Hepatocyte (in vitro differentiated cells): ENCODE measurements at places on chromosomes 4 and X. TPM values are rescaled to one million over a fixed set of nuclear protein-coding genes. Genes with fewer than 3 reads are reported as not detected.

GRCh38 chr4:132123870-132124623 lies 1025.0 kb upstream of the PCDH10 start:
- H3K4me3 ChIP-seq, result no peak overlapping the region
- no peak for DNase-seq
- no peaks in the 10 kb centered on the region for H3K36me3 ChIP-seq
- no peaks in the 10 kb centered on the region for H3K4me1 ChIP-seq

DNA sequence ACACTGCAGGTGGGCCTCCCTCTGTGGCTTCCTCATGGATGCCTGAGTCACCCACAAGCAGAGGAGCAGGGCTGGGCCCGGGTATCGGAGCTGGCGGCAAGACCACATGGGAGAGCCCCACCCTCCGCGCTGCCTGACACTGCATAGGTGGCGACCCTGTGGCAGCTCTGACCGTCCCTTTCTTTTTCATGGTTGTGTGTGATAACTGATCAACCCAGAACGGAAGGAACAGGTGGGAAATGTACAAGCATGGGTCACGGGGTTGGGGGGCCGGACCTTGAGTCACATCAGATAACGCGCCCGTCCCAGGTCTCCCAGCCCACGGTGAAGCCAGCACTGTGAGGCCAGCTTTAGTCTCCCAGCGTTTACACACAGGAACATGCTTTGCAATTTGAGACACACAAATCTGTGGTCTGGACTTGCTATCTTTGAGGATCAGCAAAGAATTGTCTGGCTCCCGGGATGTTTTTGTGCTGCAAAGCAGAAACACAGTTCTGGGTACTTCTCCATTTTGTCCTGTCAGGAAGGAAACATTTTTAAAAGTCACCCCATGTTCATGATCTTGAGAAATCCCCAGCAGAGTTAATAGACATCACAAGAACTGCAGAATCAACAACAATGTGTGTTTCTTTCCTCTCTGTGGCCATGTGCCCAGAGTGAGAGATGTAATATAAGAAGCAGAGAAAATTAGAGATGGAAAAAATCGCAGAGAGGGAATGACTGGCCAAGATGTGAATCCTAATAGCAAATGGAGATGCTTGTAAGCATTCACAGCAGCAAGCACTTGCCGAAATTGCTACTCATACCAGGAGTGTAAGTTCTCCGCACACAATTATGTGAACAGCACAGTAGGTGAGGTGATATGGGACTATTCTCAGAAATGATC lies 70.1 kb upstream of the CBR4 start:
- no peaks in the 10 kb centered on the region for H3K36me3 ChIP-seq
- peak; percentile 86 for DNase-seq
- peaks cover 14% of the 10 kb centered on the region for H3K4me1 ChIP-seq
- H3K4me3 ChIP-seq, result no peak overlapping the region
- H3K27me3 ChIP-seq, result no peaks in the 10 kb centered on the region

GRCh38 chr4:10180927-10181744 lies 64.5 kb upstream of the WDR1 start:
- no peaks in the 10 kb centered on the region for H3K36me3 ChIP-seq
- no peak overlapping the region for H3K4me3 ChIP-seq
- no peaks in the 10 kb centered on the region for H3K4me1 ChIP-seq
- no peak for DNase-seq
- no peak overlapping the region for H3K27ac ChIP-seq

DNA sequence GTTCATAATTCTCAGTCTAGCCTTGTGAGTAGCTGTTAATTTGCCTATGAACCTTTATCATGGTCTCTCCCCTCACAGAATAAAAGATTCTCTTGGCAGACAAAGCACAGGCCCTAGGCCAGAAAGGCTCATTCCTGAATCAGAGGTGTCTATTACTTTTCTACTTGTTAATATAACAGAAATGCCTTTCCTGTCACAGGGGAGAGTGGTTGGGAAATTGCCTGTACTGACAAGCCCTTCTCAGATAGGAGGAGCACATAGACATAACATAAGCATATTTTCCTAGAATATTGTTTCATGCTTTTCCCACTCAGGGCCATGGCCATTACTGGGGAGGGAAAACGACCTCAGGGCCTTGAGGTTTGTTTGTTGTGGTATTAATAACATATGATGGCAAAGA lies 308.3 kb downstream of the BMPR1B start:
- H3K27ac ChIP-seq, result no peak overlapping the region
- H3K4me1 ChIP-seq, result no peaks in the 10 kb centered on the region
- no peak for DNase-seq
- no peaks in the 10 kb centered on the region for H3K27me3 ChIP-seq
- H3K4me3 ChIP-seq, result no peak overlapping the region

DNA sequence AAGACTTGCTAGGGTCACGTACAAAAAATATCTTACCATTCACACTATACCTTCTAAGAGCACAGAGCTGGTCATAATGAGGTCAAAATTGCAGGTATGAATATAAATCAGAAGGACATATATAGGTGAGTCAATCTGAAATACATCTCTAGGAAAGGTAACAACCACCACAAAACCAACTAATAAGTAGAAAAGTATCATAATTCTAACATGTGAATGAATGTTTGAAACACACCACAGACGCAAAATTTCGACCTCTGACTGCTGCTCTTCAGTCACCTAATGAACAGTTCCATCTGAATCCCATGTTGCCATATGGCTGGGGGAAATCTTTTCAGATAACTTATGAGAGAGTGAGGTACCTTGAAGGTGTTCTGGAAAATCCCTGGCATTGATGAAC lies 22.1 kb downstream of the STAP1 start:
- no peak for DNase-seq
- no peak overlapping the region for H3K27ac ChIP-seq
- no peaks in the 10 kb centered on the region for H3K4me1 ChIP-seq
- H3K27me3 ChIP-seq, result no peaks in the 10 kb centered on the region
- H3K4me3 ChIP-seq, result no peak overlapping the region
- no peaks in the 10 kb centered on the region for H3K36me3 ChIP-seq

GRCh38 chr4:99736846-99737245 lies 79.2 kb upstream of the C4orf54 start:
- no peak for DNase-seq
- H3K27ac ChIP-seq, result no peak overlapping the region
- no peaks in the 10 kb centered on the region for H3K4me1 ChIP-seq
- H3K27me3 ChIP-seq, result no peaks in the 10 kb centered on the region

- no peaks in the 10 kb centered on the region for H3K36me3 ChIP-seq
- peak overlapping the region; percentile 4 for H3K4me3 ChIP-seq
- no peaks in the 10 kb centered on the region for H3K4me1 ChIP-seq
- H3K27ac ChIP-seq, result peak overlapping the region; percentile 12
- H3K27me3 ChIP-seq, result no peaks in the 10 kb centered on the region
These were observed 13.3 kb downstream of the MGARP start for GRCh38 chr4:139266583-139267257.

DNA sequence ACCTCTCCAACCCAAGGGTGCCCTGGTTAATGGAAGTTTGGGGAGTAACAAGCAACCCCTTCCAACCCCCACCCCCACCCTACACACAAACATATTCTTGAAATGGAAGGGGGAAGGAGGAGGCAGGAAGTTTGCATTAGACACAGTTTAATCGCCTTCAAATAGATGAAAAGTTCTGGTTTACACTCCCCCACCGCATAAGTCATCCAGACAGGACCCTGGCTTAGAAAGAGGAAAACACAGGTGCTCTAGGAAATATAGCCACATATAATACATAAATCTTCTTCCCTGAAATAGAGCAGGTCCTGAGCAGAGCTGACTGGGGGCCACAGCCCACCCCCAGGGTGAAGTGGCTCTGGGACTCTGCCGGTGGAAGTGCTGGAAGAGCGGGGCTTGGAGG lies 25.1 kb downstream of the SASH3 start:
- H3K27ac ChIP-seq, result no peak overlapping the region
- no peaks in the 10 kb centered on the region for H3K36me3 ChIP-seq
- H3K4me1 ChIP-seq, result no peaks in the 10 kb centered on the region
- DNase-seq, result no peak
- no peak overlapping the region for H3K4me3 ChIP-seq
- H3K27me3 ChIP-seq, result no peaks in the 10 kb centered on the region

GRCh38 chr4:53592686-53593501 lies 1.6 kb upstream of the LNX1 start:
- H3K4me3 ChIP-seq, result no peak overlapping the region
- no peaks in the 10 kb centered on the region for H3K27me3 ChIP-seq
- H3K4me1 ChIP-seq, result peaks cover 27% of the 10 kb centered on the region
- H3K36me3 ChIP-seq, result no peaks in the 10 kb centered on the region
- H3K27ac ChIP-seq, result peak overlapping the region; percentile 86
- DNase-seq, result peak; percentile 87

GRCh38 chr4:143336781-143337599 lies at the start of gene GAB1:
Gene GAB1 (plus strand): TSS chr4:143336876. CDS start chr4:143337189, 313 bp downstream.
- no peaks in the 10 kb centered on the region for H3K36me3 ChIP-seq
- H3K27ac ChIP-seq, result peak within 1 kb of the TSS; percentile 94
- peak; percentile 92 for DNase-seq
- peak within 1 kb of the TSS; percentile 95 for H3K4me3 ChIP-seq

- no peak for DNase-seq
- H3K4me1 ChIP-seq, result no peaks in the 10 kb centered on the region
- no peak overlapping the region for H3K27ac ChIP-seq
- no peaks in the 10 kb centered on the region for H3K36me3 ChIP-seq
These were observed 75.2 kb downstream of the CORIN start for GRCh38 chr4:47762376-47763266.

- no peak overlapping the region for H3K27ac ChIP-seq
- no peak overlapping the region for H3K4me3 ChIP-seq
These were observed 425.2 kb upstream of the FTHL17 start for GRCh38 chrX:31497086-31497485.

GRCh38 chrX:91122151-91122694 lies 312.4 kb upstream of the PABPC5 start:
- H3K4me1 ChIP-seq, result no peaks in the 10 kb centered on the region
- H3K4me3 ChIP-seq, result no peak overlapping the region
- DNase-seq, result no peak
- no peaks in the 10 kb centered on the region for H3K27me3 ChIP-seq
- no peak overlapping the region for H3K27ac ChIP-seq

DMRTC1 gene
- polyA plus RNA-seq, result 0.45 and 0.51 TPM in 2 replicates

TNMD gene
- polyA plus RNA-seq, result 1.1 TPM in 1 of 2 replicates, not detected in the other

ETDA gene
- polyA plus RNA-seq, result 0.49 TPM in 1 of 2 replicates, not detected in the other

ZNF674 gene
- polyA plus RNA-seq, result 2.2 and 2.5 TPM in 2 replicates

EIF4E gene
- polyA plus RNA-seq, result 109 and 122 TPM in 2 replicates

GATA1 gene
- polyA plus RNA-seq, result 0.13 TPM in 1 of 2 replicates, not detected in the other

RENBP gene
- 5.8 and 13.2 TPM in 2 replicates for polyA plus RNA-seq

NELFA gene
- polyA plus RNA-seq, result 35.9 and 46.2 TPM in 2 replicates

SLC10A4 gene
- polyA plus RNA-seq, result 0.36 and 0.39 TPM in 2 replicates

GPC4 gene
- 15.6 and 16.0 TPM in 2 replicates for polyA plus RNA-seq

NLRP2B gene
- 0.06 TPM in 1 of 2 replicates, not detected in the other for polyA plus RNA-seq

ARHGEF38 gene
- 1.6 and 2.0 TPM in 2 replicates for polyA plus RNA-seq
